ENCODE measurements at places on chromosomes 1 and 21.

- DNase-seq = no peak
These were observed 57.2 kb upstream of the HMCN1 start for GRCh38 chr1:185676969-185677368.

- no peak for DNase-seq
These were observed 9.5 kb downstream of the GNAT2 start for GRCh38 chr1:109609881-109610280.

- DNase-seq = no peak
These were observed 8.0 kb downstream of the ACBD6 start for GRCh38 chr1:180494370-180494769.

DNA sequence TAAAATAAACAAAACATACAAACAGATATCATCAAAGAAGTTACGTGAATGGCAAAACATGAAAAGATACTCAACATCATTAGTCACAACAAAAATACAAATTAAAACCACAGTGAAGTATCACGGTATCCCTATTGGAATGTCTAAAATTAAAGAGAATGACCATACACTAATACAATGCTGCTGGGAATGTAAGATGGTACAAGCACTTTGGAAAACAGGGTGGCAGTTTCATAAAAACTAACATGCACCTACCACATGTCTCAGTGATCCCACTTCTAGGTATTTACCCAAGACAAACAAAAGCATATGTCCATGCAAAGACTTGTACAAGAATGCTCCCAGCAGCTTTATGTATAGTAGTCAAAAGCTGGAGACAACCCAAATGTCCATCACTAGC lies 69.1 kb downstream of the HSF2BP start:
- DNase-seq = no peak
